Fibroblast of the conjunctiva (primary cell): ENCODE measurements at places on chromosomes 3 and 15.

DNA sequence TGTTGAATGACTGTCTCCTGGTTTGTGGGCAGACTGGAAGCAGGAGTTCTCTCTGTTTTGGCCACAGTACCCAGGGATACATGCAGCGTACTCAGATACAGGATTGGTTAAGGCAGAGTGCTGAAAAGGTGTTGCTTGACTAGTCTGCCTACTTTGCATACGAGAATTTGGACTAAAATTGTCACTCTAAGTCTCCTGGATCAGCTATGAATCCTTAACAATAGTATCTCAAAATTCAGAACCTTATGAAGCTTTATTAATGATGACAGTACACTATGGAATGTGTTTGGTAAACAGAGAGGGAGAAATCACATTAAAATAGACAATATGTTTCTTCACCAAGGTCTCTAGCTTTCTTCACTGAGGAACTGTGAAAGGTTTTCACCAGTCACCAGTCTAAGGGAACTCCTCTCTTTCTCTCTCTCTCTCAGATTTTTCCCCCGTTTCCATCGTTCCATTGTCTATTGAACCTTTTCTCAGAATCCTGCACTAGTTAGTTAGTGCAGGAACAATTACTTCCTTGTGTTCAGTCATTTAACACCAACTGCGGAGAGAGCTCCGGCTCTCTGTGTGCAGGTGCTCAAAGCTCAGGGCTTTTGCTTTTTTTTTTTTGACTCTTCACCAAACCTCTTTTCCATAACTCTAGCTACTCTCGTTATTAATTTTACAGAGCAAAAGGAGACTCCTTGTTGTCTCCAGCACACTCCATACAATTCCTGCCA, 85.9 kb upstream of the FNDC3B start:
- DNase-seq, result no peak

GRCh38 chr3:194485881-194486539, 792 bp downstream of the ATP13A3 start:
- no peak for DNase-seq

DNA sequence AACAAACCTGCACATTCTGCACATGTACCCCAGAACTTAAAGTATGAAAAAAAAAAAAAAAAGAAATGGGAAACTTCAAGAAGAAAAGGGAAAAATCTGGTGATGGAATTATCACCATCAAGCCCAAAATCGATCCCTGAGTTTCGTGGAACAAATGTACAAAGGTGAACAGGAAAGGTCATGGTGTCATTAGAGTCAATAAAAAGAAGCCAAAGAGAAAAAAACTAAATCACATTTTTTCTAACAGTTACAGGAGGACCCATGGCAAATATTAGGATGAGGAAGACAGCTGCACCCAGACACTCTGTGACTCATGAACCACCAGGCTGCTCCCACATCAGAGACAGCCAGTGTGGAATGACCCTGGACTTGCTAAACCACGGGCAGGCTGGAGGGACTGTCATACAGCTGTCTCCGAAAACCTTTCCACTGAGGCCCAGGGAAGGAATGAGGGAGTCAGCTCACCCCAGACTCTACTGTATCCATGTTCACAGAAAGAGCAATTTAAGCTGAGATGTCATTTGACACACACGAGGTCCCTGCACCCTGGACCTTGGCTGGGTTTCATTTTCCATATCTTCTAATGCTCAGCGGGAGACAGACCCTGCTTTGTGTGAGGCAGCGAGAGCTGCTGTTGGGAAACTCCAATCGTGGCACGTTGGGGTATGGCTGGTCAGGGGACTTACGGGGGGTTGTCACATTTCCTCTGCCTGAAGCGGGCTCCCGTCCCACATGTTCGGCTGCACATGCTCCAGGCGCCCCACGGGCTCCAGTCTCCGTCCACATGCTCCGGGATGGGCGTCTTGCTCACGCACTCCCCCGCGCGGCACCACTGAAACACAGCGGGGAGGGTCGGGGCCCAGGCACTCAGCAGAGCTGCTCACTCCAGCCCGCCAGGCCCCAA, 210.2 kb downstream of the ADAMTS17 start:
- no peak for DNase-seq

- DNase-seq, result peak; percentile 31
These were observed 478.6 kb downstream of the MAGI1 start for GRCh38 chr3:65560133-65560532.

DNA sequence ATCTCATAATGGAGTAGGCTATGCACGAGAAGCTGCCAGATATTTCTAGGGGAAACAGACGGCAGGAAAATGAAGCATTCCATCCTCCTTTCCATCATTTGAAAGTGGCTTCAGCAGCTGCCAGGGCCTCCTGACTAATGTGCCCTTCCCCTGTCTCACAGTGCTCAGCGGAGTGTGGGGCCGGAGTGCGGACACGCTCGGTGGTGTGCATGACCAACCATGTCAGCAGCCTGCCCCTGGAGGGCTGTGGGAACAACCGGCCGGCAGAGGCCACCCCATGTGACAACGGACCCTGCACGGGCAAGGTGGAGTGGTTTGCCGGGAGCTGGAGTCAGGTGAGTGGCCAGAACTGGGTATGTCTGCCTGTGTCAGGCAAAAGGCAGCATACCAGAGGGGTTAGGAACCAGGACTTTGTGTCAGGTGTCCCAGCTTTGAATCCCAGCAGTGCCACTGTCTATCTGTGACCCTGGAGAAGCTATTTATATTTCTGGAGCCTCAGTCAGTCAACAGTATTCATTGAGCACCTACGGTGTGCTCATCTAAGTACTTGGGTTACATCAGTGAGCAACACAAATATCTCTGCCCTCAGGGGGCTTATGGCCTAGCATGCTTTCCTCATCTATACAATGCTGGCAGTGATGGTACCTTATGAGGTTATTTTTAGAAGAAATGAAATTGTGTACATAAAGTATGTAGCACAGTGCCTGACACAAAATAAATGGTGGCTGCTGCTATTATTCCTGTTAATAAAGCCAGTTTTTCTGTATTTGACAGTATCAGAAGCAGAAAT, 52.4 kb upstream of the NR2E3 start:
- no peak for DNase-seq

- no peak for DNase-seq
These were observed 18.3 kb downstream of the CLSTN2 start for GRCh38 chr3:139953131-139953910.

GRCh38 chr3:104810896-104811295, 555.8 kb upstream of the ALCAM start:
- no peak for DNase-seq

DNA sequence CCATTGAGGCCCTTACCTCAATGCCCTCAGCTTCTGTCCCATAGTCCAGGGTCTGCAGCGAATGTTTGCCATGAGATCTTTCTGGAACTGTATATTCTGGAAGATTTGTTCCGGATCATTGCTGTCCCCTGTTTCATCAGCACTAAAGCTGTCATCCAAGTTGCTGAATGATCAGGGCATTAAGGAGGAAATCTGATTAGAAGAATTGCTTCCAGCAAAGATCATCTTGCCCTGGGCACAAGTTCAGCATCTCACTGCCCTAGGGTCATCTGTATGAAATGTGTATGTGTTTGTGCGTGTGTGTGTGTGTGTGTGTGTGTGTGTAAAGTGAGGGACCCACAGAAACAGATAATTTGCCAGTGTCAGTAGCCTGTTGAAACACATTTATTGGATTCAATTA, 1.4 kb downstream of the TMC3 start:
- DNase-seq, result no peak

GRCh38 chr3:4493941-4494894, 1.1 kb downstream of the ITPR1 start:
- DNase-seq, result no peak

- no peak for DNase-seq
These were observed 42.7 kb downstream of the TLNRD1 start for GRCh38 chr15:81043281-81043934.

GRCh38 chr3:57436195-57436761, 107.9 kb downstream of the DNAH12 start:
- no peak for DNase-seq

DNA sequence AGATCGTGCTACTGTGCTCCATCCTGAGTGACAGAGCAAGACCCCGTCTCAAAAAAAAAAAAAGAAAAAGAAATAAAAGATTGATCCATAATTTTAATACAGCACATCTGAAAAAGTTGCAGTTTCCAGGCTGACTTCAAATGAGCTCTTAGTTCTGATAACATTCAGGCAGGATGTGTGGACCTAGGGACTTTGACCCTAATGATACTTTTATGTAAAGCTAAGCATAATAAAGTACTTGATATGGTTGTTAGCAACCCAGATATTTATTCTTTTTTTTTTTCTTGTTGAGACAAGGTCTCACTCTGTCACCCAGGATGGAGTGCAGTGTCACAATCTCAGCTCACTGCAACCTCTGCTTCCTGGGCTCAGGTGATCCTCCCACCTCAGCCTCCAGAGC, 10.8 kb upstream of the GK5 start:
- DNase-seq, result no peak

DNA sequence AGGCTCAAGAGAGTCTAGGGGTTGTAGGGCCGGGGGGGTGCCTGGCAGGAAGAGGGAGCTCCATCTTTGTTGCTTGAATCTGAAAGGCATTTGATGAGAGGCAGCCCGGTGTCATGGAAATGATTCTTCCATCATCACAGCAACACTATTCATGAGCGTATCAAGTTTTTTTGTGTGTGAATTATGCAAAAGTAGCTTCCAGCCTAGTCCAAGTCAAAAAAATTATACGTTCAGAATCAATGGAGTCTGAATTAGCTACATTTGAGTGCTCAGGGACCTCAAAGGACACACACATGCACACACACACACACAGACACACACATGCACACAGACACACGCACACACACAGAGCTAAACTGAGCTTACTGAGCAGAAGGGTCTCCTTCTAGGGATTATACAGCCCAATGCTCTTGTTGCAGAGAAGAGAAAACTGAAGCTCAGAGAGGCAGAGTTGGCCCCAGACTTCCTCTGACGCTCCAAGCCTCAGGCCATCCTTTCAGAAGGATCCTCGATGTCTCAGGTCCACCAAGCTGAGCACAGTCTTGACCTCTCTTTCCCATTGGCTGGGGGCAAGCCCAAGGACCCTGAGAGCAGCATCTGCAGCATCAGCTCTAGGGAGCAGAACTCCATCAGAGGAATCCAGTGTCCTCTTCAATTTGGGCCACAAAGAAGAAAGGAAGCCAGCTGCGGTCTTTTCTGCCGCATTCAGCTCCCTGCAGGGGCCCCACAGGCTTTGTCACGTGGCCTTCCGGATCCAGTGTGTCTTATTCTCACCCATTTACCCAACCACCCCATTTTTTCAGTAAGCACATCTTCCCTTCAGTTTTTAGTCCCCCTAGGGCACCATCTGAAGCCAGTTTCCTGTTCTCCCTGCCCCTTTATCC, 228.0 kb downstream of the UACA start:
- no peak for DNase-seq

- no peak for DNase-seq
These were observed 1270.8 kb downstream of the ROBO1 start for GRCh38 chr3:78497021-78497420.

- no peak for DNase-seq
These were observed 133.1 kb downstream of the THSD4 start for GRCh38 chr15:71248386-71248785.

DNA sequence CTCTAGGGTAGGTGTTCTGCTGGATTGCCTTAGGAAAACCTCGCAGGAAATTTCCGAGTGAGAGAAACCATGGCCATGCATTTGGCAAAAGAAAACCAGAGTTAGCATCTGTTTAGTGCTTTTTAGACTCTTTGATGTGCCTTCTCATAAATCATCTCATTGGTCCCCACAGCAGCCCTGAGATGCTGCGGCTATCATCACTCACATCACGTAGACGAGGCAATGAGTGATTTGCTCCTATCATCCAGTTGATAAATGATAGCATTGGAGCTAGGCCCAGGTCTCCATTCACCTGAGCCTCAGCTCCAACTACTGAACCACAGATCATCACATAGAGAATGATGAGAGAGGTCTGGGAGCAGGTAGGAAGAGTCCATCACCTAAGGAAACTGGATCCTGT, 111.1 kb downstream of the PDCD6IP start:
- no peak for DNase-seq

DNA sequence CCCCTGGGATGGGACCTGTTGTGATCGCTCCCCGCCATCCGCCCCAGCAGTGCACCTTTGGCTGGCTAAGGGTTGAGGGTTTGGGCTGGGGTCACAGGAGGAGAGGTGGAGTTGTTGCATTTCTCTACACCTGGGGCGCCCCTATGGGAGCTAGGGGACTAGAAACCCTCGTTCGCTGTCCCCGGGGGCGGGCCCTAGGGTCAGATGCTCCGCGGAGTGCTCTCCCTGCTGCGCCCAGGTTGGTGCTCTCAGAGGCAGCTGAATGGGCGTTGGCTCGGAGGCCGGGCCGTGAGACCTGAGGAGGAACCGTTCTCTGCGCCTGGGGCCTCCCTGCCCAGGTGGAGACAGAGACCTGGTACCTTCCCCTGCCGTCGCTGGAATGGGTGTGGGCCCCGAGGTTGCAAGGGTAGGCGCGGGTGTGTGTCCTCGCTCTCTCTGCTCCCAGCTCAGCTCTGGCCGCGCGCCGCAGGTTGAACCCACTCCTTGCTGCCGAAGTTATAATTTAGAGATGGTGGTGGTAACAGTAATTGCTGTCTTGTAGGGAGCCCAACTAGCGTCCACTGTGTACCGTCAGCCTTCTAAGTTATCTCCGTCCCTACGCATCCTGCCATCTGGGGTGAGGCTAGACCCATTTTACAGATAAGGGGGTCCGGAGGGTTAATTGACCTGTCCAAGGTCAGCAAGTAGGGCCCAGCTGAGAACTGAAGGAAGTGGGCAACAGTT, 965 bp downstream of the FLNB start:
- no peak for DNase-seq

GRCh38 chr3:142628801-142629200, 32.6 kb downstream of the PLS1 start:
- no peak for DNase-seq

GRCh38 chr15:40495516-40495915, 24.7 kb downstream of the CHST14 start:
- DNase-seq, result no peak

GRCh38 chr3:50493086-50493485, 10.3 kb downstream of the CACNA2D2 start:
- DNase-seq, result no peak

GRCh38 chr15:90160781-90161727, 40.1 kb upstream of the SEMA4B start:
- no peak for DNase-seq

- peak; percentile 94 for DNase-seq
These were observed at the start of gene VPS18 for GRCh38 chr15:40893733-40894680. VPS18 (plus strand) TSS chr15:40894450; CDS start chr15:40894769, 319 bp downstream.

GRCh38 chr3:62936626-62937254, 61.5 kb upstream of the CADPS start:
- no peak for DNase-seq

GRCh38 chr3:120368172-120368571, 19.0 kb upstream of the LRRC58 start:
- no peak for DNase-seq

DNA sequence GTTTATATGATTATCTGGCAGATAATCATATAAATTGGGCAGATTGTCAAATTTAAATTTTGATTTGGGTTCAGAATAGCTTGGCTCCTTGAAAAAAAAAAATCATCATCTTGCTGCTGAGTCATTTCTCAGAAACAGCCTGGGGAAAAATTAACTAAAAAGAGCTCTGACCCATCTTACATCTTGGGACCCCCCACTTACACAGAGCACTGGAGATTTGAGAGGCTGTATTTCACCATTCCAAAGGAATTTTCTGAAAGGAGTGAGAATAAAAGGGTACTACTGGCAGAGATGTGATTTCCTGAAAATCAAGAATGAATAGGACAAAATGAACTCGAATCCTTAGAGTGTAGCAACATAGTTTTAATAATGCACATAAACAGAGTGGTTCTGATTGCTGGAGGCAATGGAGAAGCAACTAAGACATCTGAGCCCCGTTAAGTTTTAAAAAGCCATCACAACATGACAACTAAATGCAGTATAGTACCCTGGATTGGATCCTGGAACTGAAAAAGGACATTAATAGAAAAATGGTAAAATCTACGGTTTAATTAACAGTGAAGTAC, 97.5 kb downstream of the RFTN1 start:
- DNase-seq, result no peak

GRCh38 chr3:59885101-59885500, 835.3 kb upstream of the CFAP20DC start:
- DNase-seq, result no peak
